ENCODE measurements at places on chromosomes 6 and 20.

DNA sequence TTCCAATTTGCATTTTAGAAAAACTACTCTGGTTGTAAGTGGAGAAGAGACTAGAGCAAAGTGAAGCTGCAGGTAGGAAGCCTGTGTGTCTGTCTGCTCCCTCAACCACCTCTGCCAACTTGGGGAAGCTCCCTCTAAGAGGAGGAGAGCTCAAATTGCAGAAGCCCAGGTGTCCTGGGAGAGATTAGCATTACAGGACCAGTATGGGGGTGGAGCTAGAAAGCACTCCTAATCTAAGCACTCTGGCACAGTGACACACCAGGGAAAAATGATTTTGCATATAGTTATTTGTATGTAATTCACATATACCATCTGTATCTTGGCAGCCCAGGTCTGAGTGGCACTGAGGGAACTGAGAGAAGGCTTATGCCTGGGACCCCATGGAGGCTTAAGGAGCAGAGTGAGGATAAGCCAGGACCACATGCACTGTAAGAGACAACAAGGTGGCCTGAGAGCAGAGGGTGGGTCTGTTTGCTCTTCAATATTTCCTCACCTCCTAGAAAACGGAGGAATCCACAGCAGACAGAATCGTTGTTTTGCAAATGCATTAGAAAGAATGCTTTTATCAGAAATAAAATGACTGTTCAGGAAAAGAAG is 13.6 kb downstream of the GSTA2 start:
- no peak for DNase-seq

GRCh38 chr6:3804964-3805363 is 44.2 kb upstream of the FAM50B start:
- no peak for DNase-seq

- DNase-seq = no peak
These were observed 187.0 kb downstream of the CLVS2 start for GRCh38 chr6:123182998-123183397.

GRCh38 chr6:31419842-31420241 is 16.4 kb downstream of the MICA start:
- DNase-seq = no peak

DNA sequence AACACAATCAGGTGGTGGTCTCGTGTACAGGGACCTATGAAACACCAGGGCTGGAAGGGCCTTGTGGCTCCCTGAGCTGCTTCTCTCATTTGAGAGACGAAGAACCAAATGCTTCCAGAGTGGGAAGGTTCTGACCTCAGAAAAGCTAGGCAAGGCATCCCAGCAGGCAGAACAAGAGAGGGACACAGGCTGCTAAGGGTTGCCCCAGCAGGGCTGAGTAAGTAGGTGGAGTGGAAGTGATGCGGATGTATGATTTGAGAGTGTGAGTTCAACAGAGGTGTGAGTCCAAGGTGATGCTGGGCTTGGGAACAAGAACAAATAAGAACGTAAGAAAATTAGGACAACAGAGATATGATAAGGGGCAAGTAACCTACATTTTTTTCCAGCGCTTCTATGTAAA is 147.8 kb downstream of the BACH2 start:
- DNase-seq = no peak

DNA sequence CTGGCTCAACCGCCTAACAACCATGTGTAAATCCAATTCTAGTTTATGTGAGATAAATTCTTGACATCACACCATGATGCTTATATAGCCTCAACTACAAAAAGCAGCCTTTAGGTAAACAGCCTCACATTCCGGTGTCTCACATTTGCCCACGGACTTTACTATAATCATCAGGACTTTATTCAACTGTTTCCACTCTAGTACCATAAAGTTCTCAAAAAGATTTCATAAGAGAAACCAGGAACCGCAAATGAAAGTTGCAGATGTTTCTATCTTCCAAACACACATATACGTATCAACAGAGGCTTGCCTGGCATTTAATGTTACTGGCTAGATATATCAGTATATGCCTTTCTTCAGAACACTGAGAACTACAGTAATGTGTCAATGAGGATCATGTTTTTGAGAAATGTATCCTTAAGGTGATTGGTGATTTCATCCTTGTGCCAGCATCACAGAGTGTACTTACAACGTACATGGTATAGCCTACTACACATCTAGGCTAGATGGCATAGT is 80.0 kb downstream of the EPB41L2 start:
- DNase-seq = no peak

DNA sequence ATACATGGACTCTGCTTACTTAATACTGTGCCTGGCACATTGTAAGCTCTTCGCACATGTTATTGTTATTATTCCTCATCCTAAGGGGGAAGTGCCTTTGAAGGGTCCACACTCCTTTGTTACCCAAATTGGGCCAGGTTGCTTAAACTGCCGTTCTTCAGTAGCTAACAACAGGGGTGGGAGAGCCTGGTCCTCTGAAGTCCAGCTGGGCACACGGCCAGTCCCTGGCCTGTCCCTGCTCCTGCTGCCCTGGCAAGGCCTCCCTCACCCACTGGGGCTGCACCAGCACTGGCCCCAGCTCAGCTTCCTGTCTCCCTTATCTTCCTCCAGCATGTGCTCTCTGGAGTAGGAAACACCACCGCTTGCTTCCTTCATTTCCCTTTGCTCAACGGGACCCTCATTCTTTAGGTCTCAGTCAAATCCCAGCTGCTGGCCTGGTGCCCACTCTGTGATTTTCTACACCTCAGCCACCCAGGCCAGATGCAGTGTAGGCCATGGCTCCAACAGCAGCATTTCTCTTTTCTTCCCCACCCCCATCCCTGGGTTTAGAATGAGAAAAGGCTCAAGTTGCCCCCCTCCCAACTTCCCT is 5.5 kb upstream of the PROCR start:
- no peak for DNase-seq

DNA sequence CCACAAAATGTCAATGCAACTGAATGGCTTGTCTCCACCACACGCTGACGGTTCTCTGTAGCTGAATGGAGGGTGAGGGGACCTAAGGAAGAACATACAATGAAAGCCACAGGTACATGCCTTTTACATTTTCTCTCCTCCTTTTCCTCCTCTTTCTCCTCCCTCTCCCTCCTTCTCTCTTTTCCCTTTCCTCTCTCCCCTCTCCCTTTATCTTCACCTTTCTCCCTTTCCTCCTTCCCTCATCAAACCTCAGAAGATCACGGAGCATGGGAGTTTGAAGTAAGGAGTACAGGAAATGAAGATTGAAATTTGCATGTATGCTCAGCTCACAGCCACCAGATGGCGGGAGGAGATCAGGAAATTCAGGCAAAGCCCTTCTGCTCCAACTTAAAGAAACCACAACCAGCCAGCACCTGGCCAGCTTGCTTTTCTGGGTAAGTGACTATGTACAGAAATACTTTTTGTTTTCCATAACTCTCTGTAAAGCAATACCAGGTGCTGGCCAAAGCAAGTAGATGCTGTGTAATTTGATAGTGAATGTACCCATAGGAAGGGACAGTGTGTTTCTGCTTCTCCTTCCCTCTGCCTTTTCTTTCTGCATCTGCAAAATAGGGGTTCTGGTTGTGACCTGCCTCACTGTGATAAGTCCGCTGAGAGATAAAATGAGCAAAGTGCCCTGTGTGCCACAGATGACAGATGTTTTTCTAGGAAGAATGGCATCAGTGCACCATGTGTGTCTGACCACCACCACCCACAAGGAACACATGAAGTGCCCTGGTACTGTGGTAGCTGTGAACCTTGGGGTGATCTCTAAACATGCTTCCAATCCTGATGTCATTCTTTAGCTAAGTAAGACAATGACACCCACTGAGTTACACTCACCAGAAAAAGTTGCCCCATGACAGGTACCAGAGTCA is 18.6 kb upstream of the FOXO3 start:
- peak; percentile 79 for DNase-seq

- DNase-seq = peak; percentile 61
These were observed 75.8 kb downstream of the SYCP2L start for GRCh38 chr6:10962673-10963072.

- peak; percentile 56 for DNase-seq
These were observed 60.9 kb downstream of the PYGB start for GRCh38 chr20:25308671-25309394.

GRCh38 chr20:31674895-31675827 is 37.4 kb downstream of the COX4I2 start:
- DNase-seq = peak; percentile 60

GRCh38 chr6:119147101-119148053 is 68.9 kb upstream of the FAM184A start:
- DNase-seq = peak; percentile 89

- peak; percentile 77 for DNase-seq
These were observed 31.7 kb upstream of the CCN5 start for GRCh38 chr20:44683263-44684046.
